ENCODE measurements at places on chromosomes 1 and 21. TPM values are rescaled to one million over a fixed set of nuclear protein-coding genes. Genes with fewer than 3 reads are reported as not detected.

- no peaks in the 10 kb centered on the region for H3K27me3 ChIP-seq
- H3K27ac ChIP-seq = no peak overlapping the region
- peaks cover 47% of the 10 kb centered on the region for H3K36me3 ChIP-seq
- DNase-seq = no peak
- no peaks in the 10 kb centered on the region for H3K4me1 ChIP-seq
These were observed 9.9 kb upstream of the LDLRAD1 start for GRCh38 chr1:54027848-54028247.

DNA sequence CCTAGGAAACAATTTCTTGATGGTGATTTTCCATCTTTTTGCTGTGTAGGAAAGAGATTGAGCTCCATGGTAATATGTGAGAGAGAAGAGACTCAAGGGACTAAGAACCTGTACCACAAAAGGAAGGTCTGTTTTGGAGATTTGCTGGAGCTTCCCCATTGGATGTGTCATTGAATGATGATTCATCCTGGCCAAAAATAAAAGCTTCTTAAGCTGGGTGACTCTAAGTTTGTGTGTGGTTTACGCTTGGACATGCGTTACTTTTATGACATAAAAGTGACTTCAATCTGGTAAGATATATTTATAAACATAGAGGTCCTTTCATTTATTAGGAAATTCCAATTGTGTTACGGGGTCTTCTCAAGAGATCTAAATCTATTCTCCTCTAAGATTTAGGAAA, 17.4 kb upstream of the IL19 start:
- H3K36me3 ChIP-seq = no peaks in the 10 kb centered on the region
- no peak overlapping the region for H3K4me3 ChIP-seq
- no peaks in the 10 kb centered on the region for H3K27me3 ChIP-seq
- H3K4me1 ChIP-seq = peaks cover 40% of the 10 kb centered on the region
- H3K27ac ChIP-seq = no peak overlapping the region

- no peak for DNase-seq
- no peaks in the 10 kb centered on the region for H3K36me3 ChIP-seq
- H3K4me3 ChIP-seq = no peak overlapping the region
- H3K27ac ChIP-seq = no peak overlapping the region
- no peaks in the 10 kb centered on the region for H3K4me1 ChIP-seq
- no peaks in the 10 kb centered on the region for H3K27me3 ChIP-seq
These were observed 109.6 kb downstream of the TBX19 start for GRCh38 chr1:168390271-168390670.

- no peaks in the 10 kb centered on the region for H3K27me3 ChIP-seq
- peak overlapping the region; percentile 58 for H3K4me3 ChIP-seq
- no peak overlapping the region for H3K27ac ChIP-seq
- peaks cover 21% of the 10 kb centered on the region for H3K4me1 ChIP-seq
- H3K36me3 ChIP-seq = peaks cover 6% of the 10 kb centered on the region
- no peak for DNase-seq
These were observed 51.9 kb downstream of the AGPAT3 start for GRCh38 chr21:43916691-43917514.

DNA sequence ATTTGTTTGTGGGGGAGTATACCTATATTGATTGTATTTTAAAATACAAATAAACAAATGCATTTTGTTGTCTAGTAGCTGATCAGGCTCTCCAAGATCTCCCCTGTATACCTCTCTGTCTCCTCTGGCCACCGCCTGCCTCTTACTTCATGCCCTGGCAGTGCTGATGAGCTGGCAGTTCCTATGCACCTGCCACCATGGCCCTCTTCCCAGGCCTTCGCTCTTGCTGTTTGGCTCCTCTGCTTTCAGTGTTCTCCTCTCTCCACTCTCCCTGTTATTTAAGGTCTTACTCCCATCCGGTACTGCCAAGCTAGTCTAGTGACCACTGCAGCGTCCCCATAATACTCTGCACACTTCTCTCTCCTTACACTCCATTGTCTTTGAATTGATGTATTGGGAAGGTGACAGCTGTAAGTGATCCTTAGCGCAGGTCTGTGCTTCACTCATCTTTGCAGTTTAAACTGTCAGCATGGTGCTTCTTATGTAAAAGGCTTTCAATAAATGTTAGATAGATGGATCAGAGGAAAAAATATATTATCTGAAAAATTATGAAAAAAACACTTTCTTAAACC, 88.1 kb upstream of the ATP1A1 start:
- no peak overlapping the region for H3K4me3 ChIP-seq
- no peaks in the 10 kb centered on the region for H3K27me3 ChIP-seq
- no peak for DNase-seq
- H3K27ac ChIP-seq = no peak overlapping the region
- peaks cover 11% of the 10 kb centered on the region for H3K4me1 ChIP-seq

DNA sequence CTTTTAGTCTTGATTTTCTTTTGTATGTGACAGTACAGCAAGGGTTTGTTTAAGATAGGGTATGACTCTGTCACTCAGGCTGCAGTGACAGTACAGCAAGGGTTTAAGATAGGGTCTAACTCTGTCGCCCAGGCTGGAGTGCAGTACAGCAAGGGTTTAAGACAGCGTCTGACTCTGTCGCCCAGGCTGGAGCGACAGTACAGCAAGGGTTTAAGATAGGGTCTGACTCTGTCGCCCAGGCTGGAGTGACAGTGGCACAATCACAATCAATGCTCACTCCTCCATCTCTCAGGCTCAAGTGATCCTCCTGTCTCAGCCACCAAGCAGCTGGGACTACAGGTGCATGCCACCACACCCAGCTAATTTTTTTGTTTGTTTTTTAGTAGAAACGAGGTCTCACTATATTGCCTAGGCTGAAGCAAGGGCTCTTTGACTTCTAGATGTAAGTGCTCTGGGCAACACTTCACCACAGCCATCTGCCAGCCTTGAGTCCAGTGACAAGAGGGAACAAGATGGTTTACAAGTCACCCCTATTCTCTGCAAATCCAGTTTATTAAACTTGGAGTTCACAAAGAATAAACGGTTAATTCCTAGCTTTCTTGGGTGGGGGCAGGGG, 965 bp upstream of the SH2D5 start:
- no peak for DNase-seq
- no peak overlapping the region for H3K27ac ChIP-seq
- H3K27me3 ChIP-seq = peaks cover 49% of the 10 kb centered on the region
- no peak overlapping the region for H3K4me3 ChIP-seq
- H3K36me3 ChIP-seq = peaks cover 8% of the 10 kb centered on the region

DNA sequence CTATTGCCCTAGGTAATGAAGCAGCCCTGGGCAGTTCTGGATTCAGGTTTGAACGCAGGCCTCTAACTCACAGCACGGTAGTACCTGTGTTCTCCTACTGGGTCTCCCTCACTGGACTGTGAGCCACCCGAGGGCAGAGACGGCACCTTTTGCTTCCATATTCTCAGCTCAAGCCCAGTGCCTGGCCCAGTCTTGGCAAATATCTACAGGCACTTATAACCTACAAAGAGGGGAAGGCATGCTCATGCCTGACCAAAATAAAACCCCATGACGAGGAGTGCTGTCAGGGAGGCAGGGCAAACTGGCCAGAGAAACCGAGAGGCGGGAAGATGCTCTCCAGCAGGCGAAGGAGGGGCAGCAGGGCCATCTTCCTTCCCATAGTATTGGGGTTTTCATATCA, 91.1 kb downstream of the DDX20 start:
- no peak for DNase-seq
- H3K4me3 ChIP-seq = no peak overlapping the region
- H3K27me3 ChIP-seq = no peaks in the 10 kb centered on the region
- H3K4me1 ChIP-seq = no peaks in the 10 kb centered on the region
- H3K27ac ChIP-seq = no peak overlapping the region

DNA sequence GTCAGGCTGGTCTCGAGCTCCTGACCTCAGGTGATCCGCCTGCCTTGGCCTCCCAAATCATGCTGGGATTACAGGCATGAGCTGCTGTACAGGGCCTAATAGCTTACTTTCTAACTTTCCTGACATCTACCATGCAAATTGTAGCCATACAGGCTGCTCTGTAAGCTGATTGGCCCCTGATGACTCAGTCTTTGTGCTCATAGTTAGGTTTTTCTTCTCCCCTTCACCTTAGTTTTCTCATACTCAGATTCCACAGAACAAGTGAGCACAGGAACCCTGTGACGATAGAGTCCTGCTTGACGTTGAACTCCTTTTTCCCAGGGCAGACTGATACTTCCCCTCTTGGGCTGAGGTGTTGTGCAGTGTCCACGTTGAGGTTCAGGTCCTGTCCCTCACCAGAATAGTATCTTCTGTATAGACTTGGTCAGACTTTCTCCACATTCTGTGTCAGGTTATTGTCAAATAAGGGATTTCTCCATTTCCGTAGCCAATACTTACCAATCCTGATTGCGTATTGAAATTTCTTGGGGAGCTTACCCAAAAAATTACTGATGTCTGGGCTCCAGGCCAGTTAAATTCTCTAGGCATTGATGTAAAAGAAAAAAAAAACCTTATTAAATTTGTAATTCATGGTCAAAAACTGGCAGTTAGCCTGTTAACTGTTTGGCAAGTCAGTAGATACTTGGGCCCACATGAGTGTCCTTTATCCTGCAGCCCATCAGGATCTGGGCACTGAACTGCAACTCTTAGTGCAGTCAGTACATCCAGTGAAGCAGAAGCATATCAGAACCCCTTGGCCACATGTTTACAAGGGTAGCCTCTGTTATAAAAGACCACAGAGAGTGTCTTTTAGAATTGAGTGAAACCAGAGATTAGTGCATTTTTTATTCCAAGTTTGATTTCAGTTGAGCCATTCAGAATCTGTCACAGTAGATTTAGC, 118.2 kb downstream of the DYRK1A start:
- no peak overlapping the region for H3K27ac ChIP-seq
- H3K4me1 ChIP-seq = no peaks in the 10 kb centered on the region
- peaks cover 64% of the 10 kb centered on the region for H3K36me3 ChIP-seq
- H3K27me3 ChIP-seq = no peaks in the 10 kb centered on the region
- no peak for DNase-seq
- H3K4me3 ChIP-seq = no peak overlapping the region

Gene LEFTY2
- not detected for polyA plus RNA-seq

DNA sequence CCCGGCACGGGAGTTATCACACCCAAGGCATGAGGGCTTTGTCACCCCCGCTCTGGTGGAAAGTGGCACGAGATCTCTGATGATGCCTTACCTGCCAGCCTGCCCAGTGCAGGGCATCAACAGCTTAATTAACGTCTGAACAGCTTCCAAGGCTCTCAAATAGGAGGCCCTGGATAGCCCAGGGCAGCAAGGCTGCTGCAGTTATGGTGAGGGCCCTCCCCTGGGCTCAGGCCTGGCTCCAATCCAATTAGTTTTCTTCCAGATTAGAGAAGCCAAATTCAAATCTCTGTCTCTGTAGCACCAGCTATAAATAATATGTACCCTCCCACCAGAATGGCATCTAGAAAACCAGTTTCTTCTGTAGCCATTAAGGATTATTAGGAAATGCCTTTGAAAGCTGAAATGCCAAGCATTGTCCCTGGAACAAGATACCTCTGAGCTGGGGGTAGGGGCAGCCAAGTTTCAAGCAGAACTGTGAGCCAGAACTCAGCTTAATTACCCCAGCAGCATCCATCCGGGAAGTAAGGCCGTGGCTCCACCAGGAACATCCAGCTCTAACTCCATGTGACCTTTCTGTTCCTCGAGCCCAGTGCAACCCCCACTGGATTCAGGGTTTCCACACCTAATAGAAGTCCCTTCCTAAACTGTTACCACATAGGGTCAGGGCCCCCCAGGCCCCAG, 12.5 kb downstream of the QSOX1 start:
- H3K36me3 ChIP-seq = peaks cover 68% of the 10 kb centered on the region
- peaks cover 20% of the 10 kb centered on the region for H3K4me1 ChIP-seq
- H3K4me3 ChIP-seq = no peak overlapping the region
- DNase-seq = no peak
- no peaks in the 10 kb centered on the region for H3K27me3 ChIP-seq

GRCh38 chr1:232036181-232036933, 409.8 kb downstream of the DISC1 start:
- peaks cover 33% of the 10 kb centered on the region for H3K36me3 ChIP-seq
- no peaks in the 10 kb centered on the region for H3K27me3 ChIP-seq
- H3K4me1 ChIP-seq = no peaks in the 10 kb centered on the region
- no peak for DNase-seq
- H3K4me3 ChIP-seq = no peak overlapping the region
- no peak overlapping the region for H3K27ac ChIP-seq

Gene WNT9A
- polyA plus RNA-seq = not detected

Gene HPCAL4
- polyA plus RNA-seq = not detected

DNA sequence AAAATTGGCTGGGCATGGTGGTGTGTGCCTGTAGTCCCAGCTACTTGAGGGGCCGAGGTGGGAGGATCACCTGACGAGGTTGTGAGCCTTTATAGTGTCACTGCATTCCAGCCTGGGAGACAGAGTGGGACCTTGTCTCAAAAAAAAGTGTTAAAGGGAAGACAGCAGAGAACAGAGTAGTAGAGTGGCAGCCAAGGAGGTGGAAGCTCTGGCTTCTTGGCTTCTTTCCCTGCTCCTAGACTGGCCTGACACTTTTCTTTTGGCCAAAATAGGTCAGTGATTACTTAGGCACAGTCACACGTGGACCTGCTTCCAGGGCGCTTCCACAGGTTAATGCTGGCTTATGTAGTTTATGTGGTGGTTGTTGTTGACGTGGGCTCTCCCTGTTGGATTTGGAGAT, 3.2 kb downstream of the DIP2A start:
- no peak for DNase-seq
- peaks cover 18% of the 10 kb centered on the region for H3K4me1 ChIP-seq
- peaks cover 13% of the 10 kb centered on the region for H3K36me3 ChIP-seq
- no peak overlapping the region for H3K4me3 ChIP-seq
- H3K27me3 ChIP-seq = no peaks in the 10 kb centered on the region
- H3K27ac ChIP-seq = no peak overlapping the region

Gene ACTN2
- not detected for polyA plus RNA-seq

Gene CTH
- 0.16 TPM for polyA plus RNA-seq

GRCh38 chr1:79310609-79311008, 304.1 kb upstream of the ADGRL4 start:
- no peaks in the 10 kb centered on the region for H3K36me3 ChIP-seq
- H3K4me3 ChIP-seq = no peak overlapping the region
- H3K27ac ChIP-seq = no peak overlapping the region
- DNase-seq = no peak
- H3K27me3 ChIP-seq = no peaks in the 10 kb centered on the region

Gene PLPPR4
- polyA plus RNA-seq = not detected

All from CD14-positive monocyte (primary cell).